Stimulated activated naive B cell treated with anti-CD40 and anti-IgM and Interleukin-4, amounts not matched to agents 10 μg/mL and 1 μg/mL and 100 μg/mL, for 72 hours (primary cell): ENCODE measurements at places on chromosomes 2 and 18.

DNA sequence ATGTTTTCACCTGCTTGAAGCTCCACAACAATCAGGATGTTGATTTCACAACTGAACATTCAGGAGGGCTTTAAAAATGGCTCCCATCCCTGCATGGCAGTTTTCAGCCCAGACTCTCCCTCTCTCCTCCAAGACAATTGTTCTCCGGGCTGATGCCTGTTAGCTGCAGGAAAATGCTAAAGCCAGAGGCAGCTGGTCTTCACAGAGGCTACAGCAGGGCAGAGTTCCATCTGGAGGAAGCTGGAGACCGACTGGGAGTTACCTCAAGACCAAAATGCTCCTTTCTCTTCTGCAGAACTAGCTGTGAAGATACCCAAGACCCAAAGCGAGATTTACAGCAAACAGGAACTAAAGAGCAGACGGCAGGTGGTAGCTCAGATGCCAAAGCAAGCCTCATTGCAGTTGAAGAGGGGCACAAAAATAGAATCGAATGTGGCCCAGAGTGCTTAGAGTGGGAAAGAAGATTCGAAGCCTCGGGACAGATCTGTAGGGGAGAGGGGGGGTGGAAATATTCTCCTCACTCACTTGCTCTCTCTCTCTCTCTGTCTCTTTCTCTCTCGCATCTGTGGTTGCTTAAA lies 423.6 kb downstream of the ZNF521 start:
- no peak for DNase-seq

DNA sequence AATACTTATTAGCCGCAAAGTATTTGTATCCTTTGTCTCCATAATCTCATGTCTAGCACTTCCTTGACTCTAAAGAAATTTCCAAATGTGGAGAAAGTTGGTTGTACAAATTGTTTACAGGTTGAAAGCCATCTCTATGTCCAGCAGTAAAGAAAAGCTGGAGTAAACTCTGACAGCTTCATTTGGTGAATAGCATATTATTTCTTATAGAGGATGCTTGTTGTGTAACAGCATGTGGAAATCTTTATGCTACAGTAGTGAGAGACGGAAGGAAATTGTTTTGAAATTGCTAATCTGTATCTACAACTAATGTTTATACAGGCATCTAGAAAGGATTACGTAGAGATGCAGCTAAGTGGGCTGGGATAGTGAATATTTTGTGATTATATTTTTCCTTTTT lies 78.5 kb downstream of the UGGT1 start:
- DNase-seq: no peak

- no peak for DNase-seq
Observed at GRCh38 chr2:171346723-171347557, 86.8 kb downstream of the METTL8 start.

DNA sequence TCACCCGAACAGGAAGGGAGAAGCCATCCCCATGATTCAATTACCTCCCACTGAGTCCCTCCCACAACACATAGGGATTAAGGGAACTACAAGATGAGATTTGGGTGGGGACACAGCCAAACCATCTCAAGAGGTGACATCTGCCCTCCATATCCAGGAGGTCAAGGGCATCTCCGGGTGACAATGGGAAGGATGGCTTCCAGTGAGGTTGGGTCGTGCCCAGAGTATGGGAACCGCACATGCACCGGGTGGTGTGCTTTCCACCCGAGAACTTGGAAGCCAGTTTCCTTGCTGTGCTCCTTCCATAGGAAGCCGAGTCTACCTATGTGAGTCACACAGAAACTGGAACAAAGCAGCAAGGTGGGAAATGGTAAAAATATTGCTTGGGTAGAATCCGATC lies 216.9 kb upstream of the SALL3 start:
- DNase-seq: no peak

- DNase-seq: no peak
Observed at GRCh38 chr18:21262244-21262643, 20.2 kb downstream of the GREB1L start.

GRCh38 chr2:118635891-118636290 lies 211.6 kb downstream of the EN1 start:
- no peak for DNase-seq

GRCh38 chr2:105765415-105766299 lies 20.9 kb downstream of the NCK2 start:
- no peak for DNase-seq

DNA sequence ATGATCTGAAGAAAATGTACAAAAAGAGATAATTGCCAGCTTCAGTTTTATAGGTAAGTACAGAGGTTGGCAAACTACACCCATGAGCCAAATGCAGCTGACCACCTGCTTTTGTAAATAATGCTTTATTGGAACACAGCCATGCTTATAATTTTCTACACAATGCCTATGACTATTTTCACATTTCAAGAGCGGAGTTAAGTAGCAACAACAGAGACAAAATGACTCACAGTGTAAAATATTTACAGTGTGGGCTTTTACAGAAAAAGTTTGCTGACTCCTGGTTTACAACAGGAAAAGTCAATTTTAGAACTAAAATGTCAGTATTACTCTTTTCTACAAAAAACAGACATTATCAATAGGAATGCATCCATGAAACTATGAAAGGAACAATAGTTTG lies 26.0 kb downstream of the CWC22 start:
- no peak for DNase-seq

DNA sequence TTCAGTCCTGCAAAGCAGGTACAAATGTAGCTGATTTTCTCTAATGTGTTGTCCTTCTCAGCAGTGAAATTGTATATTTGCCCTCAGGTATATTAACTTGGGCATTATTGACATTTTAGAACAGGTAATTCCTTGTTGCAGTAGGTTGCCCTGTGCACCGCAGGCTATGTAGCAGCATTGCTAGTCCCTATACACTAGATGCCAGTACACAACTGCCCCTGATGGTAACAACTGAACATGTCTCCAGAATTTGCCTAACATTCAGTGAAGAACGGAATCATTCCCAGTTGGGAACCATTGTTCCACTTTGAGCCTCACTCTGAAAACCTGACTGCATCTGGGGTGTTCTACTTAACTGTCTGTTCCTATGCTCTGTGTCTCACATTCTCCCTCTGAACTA lies 23.1 kb upstream of the TFPI start:
- no peak for DNase-seq

DNA sequence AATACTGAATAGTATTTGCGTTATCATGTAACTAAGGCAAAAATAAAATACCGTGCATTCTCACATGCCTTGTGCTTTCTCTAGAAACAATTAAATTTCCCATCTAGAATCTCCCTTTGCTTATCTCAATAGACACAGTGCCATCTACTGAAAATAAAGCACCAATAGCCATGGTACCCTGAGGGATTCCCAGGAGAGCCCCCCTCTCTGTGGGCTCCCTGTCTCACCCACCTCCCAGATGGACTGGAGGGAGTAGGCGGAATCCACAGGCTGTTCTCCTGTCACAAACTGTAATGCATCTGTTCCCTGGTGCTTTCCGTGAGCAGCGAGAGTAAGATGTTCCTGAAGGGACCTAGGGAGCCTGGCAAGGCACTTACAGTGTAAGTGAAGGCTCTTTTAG lies 112.4 kb upstream of the UPP2 start:
- no peak for DNase-seq

GRCh38 chr2:223046470-223047040 lies 5.4 kb upstream of the KCNE4 start:
- DNase-seq: no peak

GRCh38 chr2:66596256-66596655 lies 161.3 kb downstream of the MEIS1 start:
- DNase-seq: no peak

DNA sequence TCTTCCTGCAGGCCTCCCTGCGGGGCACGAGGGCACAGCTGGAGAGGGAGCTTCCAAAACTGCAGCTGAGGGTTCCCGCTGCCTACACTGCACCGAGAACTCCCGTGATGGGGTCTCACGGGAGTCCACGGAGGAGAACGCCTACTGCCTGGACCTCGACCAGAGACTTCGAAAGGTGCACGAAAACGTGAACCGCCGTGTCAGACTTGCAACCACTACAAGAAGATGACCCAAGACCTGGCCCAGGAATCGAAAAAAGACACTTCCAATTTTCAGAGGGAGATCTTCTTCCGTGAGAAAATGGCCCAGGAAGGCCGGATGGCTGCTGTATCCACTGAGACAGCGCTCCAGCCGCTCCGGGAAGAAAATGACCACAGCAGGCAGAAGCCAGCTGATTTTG lies 52.9 kb upstream of the TXNDC2 start:
- DNase-seq: no peak

DNA sequence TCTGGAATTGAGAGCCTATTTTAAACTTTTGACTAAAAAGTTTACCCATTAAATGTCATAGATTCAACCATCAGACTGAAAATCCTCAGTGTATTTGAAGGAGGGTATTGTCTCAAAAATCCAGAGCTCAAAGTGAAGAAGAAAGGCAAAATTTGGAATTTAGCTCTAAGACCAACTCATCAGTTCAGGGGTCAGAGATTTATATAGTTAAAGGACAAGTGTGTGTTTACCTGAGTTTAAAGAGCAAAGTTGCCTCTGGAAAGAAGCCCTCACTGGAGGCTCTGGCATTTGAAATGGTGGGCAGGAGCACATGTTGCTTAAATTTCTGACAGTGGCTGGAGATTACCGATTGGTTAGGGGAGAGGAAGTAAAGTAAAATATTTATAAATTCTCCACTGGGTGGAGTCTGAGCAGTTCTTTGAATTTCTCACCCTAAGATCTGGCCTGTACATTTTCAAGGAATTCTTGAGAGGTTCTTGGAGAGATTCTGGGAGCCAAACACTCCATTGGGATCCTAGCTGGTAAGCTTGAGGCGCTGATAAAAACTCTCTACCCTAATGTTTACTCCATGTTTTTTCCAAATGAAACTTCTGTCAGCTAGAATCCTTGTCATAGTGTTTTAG lies at the start of gene KYNU:
Gene KYNU, plus strand, starts transcription at position 449 of the 623 bp plus-strand sequence. CDS start 7,704 bp downstream, outside the sequence.
- no peak for DNase-seq

GRCh38 chr2:120393456-120393855 lies 47.5 kb downstream of the INHBB start:
- DNase-seq: no peak

DNA sequence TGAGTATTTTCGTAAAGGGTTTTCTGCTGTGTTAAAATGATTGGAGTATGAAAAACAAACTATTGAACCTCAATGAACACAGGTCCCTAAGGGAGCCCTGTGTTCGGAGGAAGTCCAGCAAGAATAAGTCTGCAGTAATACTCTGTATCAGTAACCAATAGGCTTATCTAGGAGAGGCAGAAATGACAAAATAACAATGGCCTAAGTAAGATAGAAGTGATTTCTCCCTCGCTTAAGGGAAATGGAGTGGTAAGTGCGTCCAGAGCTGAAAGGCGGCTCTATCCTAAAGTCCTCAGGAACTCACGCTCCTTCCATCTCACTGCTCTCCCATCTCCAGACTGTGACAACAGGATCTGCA lies 29.3 kb upstream of the MFSD6 start:
- DNase-seq: no peak

DNA sequence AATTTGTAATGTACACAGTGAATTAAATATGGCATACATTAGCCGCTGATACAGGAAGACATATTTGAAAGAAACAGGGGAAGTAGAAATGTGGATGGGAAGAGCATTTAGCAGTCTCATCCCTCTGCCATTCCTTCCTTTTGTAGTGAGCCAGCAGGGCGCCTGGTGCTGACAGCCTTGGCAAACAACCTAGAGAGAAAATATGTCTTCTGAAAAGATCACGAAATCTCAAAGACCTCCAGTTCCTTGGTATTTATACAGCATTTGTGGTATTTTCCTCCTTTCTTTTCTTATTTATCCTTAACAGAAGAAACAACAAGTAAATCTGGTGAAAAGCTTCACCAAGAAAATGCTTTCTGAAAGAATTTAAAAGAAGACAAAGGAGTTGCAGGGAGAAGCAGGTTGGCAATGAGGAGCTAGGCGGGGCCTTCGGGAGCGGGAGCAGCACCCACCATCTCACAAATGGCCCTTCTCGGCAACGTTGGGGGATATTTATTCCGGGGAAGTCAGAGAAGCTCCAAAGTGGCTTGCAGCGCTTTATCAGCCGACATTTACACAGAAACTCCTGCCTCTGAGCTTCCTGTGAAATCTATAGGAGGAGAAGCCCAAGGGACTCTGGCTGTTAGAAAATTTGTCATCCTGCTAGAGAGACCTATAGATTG lies 406.1 kb upstream of the NRP2 start:
- DNase-seq: no peak

DNA sequence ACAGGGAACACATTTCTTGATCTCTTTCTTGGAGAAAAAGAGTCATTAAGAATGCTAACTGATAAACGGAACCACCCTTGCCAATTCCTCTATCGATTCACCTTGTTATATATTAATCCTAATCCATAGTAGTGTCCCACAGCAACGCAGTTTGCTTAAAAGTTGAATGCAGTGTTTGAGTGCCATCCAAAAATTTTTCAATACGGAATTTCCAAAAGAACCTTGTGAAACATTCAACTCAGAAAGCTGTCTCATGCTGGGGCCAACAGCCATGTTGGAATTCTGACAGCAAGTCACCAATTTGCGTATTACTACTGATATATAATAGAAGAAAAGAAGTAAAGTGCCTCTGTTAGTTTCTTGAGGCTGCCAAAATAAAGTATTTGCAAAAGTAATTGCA lies 42.3 kb downstream of the ANXA4 start:
- DNase-seq: no peak

DNA sequence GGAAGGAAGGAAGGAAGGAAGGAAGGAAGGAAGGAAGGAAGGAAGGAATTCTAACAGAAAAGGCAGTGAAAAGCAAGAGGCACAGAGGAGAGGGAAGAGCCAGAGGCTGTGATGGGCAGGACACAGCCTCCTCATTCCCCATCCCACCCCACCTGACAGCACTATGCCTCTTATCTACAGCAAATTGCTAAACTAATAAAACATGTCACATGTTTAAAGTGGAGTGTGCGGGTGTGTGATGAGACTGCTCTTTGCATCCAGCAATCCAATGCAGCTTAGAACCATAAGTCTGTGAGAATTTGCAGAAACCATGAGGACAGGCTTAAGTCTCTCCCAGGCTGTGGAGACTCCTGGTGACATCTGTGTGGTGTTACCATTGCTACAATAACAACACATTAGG lies 108.4 kb upstream of the ALK start:
- DNase-seq: no peak

DNA sequence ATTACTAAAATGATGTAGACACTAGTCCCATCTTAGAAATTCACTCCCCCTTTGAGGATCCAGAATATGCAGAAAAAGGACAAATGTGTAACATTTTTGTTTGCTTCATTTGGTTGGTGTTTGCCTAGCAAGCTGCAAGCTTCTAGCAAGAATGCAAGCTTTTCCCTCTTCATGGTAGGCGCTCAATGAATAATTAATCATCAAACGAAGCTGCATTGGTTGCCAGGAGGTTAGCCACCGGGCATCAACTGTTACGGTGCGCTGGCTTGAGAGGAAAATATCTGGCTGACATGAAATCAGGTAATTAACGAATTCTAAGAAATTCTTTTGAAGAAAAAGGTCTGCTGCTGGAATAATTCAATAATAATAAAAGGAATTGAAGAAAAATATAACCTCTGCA lies 341.0 kb upstream of the KYNU start:
- no peak for DNase-seq

GRCh38 chr2:55961318-55961911 lies 37.8 kb upstream of the EFEMP1 start:
- no peak for DNase-seq

GRCh38 chr2:95071856-95072255 lies 46.3 kb downstream of the MAL start:
- DNase-seq: no peak
